ENCODE measurements at places on chromosomes 16 and 17.
A peak's percentile ranks its signal among the peaks of the same experiment; 100 is the strongest.

GRCh38 chr16:58923094-58923493, 189.0 kb upstream of the GOT2 start:
- DNase-seq = no peak

GRCh38 chr17:63488851-63489250, 12.0 kb downstream of the ACE start:
- DNase-seq = no peak

GRCh38 chr16:54651440-54652195, 279.0 kb upstream of the IRX5 start:
- DNase-seq = no peak

DNA sequence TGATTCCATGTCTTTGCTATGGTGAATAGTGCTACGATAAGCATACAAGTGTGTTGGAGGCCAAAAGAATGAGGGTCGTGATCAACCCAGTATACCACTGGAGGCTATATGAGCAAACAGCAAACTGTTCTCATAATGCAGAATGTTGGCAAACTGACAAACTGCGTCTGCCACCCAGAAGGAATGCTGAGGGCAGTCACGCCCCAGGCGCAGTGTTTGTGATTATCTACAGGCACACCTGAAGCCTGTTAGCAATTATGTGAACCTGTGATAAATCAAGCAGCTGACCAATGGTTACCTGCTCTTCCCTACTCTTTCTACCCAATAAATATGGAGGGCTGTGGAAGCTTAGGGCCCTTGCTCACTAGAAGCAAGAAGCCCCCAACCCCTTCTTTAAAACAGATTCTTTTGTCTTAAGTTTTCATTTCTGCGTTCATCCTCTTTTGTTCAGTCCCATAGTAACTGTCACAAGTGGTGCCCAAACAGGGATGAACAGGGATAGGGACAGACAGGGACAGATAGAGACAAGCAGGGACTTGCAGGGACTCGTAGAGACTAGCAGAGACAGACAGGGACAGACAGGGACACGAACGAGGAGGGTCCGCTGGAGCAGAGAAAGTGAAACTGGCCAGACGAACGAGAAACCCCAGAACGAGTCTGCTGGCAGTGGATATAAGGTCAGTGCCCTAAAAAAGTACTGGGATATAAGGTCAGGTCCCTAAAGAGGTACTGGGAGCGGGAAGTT, 25.1 kb downstream of the CD300LG start:
- DNase-seq = no peak

DNA sequence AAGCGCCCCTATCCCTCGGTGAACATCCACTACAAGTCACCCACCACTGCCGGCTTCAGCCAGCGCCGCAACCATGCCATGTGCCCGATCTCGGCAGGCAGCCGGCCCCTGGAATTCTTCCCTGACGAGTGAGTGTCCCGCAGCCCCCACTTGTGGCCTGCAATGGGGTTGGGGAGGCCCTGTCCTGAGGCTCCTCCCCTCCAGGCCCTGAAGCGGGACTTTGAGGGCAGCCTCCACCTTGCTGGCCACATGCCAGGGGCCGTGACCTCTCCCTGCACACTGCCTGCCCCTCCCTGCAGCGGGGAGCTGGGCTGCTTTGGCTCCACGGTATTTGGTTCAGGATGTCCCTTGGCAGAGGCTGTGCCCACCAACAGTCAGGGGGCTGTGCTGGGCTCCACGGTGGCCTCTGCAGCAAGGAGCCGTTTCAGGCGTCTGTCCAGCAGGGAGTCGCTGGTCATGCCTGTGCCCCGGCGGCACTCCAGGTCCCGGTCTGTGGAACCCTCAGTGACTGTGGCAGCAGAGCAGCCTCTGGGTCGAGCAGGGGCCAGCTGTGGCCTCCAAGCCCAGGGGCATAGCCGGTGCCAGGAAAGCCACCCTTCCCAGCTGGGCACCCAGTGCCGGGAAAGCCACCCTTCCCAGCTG, 8.3 kb downstream of the NME3 start:
- DNase-seq = no peak

- DNase-seq = no peak
Observed at GRCh38 chr17:80805032-80805751, 186.4 kb upstream of the CHMP6 start.

- DNase-seq = no peak
Observed at GRCh38 chr17:36197387-36197703, 787 bp upstream of the CCL3L1 start.

DNA sequence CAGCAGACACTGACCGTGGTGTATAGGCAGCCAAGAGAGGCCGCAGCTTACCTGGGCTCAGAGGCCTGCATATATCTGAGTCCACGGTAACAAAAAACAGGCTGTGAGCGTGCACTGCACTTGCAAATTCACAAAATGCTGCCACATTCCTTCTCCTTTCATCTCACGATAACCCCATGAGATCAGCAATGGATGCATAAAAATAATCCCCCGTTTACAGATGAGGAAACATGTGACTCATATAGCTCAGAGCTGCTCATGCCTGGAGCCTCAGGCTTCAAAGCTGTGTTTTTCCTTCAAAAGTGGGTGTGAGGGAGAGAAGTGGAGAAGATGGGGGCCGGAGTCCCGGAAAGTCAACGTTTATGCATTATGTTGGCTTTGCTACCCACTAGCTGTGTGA, 118.3 kb upstream of the FOXF1 start:
- DNase-seq = no peak

DNA sequence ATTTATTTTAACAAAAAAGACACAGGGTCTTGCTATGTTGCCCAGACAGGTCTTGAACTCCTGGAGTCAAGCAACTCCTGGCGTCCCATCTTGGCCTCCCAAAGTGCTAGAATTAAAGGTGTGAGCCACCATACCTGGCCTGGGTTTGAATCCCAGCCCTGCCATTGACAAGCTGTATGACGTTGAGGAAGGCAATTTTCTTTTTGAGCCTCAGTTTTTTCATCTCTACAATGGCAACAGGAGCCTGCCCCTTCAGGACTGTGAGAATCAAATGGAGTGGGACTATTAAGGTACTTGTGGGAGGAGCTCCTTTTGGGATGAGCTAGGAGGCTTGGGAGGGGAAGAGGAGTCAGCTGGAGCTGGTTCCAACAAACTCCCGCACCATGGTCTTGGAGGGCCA, 6.2 kb downstream of the RARA start:
- DNase-seq = no peak

DNA sequence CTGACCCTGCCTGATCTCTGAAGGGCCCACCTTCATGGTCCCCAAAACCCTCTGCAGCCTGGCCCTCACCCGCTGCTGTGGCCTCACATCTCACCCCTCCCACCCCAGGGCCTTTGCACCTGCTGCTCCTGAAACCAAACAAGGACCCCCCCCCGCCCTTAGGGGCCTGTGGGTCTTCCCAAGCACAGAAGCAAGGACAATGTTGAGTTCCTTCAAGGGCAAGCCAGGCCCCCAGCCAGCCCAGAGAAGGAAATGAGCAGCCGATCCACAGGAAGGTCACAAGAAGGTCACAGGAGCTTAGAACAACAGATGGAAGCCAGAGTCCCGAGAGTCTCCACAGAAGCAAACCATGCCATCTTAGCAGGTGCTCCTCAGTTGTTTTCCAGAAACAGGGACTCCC, 493 bp upstream of the PDE6G start:
- DNase-seq = no peak

- no peak for DNase-seq
Observed at GRCh38 chr17:68378268-68379176, 78.8 kb downstream of the WIPI1 start.

DNA sequence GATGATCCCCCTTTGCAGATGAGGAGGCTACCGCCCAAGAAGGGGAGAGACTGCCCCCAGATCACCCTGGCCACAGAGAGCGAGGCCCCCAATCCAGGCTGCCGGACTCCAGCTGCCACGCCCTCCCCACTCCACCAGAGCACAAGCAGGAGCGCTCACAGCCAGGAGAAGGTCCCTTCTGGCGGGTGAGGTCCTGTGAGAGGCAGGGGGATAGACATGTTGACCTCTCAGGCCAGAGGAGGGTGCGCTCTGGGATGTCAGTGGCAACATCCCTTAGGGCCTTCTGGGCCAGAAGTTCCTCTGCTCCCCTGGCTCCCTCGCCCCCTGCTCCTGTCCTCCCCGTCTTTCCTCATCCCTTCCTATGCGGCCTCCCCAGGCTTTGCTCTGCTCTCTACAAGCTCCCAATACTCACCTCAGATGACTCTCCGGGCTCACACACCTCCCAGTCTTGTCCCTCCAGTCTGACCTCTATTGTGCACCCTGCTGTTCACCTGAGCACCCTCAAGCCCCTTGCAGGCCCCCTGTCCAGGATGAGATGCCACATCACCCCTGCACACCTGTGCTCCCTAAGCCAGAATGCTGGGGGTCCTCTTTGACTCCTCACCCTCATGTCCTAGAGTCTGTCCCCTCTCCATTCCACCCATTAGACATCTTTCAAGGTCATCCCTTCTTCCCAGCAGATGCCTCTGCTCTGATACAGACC, 5.0 kb upstream of the NXPH3 start:
- no peak for DNase-seq

- DNase-seq = no peak
Observed at GRCh38 chr17:45906927-45907622, 12.7 kb downstream of the MAPT start.

- DNase-seq = no peak
Observed at GRCh38 chr16:81155769-81156168, 59.6 kb upstream of the GCSH start.

- DNase-seq = no peak
Observed at GRCh38 chr17:2412561-2413021, 11.7 kb upstream of the MNT start.

GRCh38 chr17:61409301-61410112, 9.9 kb downstream of the TBX2 start:
- peak; percentile 74 for DNase-seq
